Fibroblast of skin of left biceps (primary cell): ENCODE measurements at places on chromosomes 1 and 21.

DNA sequence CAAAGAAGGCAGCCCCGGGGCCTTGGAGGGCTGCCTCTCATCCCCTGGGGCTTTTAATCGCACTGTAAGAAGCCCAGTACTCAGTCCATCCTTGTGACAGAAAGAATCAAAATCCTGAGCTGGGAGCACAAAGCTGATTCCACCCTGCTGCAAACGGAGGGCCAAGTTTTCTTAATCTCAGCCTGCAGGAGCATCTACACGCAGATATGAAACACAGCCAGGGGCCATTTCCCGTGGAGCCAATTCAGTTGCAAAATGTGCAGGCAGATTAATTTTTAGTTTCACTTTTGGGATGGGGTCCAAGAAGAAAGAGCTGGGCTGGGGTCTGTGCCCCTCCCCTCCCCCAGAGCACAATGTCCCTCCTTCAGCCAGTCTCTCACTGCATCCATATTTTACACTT lies 4.4 kb downstream of the LYPD8 start:
- no peak for DNase-seq

- DNase-seq = no peak
Observed at GRCh38 chr1:2633366-2633935, 635 bp upstream of the MMEL1 start.

DNA sequence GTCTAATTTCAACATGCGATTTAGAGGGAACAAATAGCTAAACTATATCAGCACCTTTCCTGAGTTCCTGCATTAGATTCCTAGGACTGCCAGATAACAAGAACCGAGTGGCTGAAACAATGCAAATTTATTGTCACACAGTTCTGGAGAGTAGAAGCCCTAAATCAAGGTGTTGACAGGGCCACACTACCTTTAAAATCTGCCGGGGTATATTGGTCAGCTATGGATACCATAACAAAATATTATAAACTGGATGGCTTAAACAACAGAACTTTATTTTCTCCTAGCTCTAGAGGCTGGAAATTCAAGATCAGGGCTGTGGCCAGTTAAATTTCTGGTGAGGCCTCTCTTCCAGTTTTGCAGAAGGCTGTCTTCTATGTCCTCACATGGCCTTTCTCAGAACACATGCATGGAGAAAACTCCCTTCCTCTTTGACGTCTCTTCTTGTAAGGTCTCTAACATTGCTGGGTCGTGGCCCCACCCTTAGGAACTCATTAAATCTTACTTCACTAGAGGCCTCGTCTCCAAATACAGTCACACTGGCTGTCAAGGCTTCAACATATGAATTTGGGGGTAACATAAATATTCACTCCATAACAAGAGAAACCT lies 144.3 kb downstream of the FCRL5 start:
- DNase-seq = no peak

DNA sequence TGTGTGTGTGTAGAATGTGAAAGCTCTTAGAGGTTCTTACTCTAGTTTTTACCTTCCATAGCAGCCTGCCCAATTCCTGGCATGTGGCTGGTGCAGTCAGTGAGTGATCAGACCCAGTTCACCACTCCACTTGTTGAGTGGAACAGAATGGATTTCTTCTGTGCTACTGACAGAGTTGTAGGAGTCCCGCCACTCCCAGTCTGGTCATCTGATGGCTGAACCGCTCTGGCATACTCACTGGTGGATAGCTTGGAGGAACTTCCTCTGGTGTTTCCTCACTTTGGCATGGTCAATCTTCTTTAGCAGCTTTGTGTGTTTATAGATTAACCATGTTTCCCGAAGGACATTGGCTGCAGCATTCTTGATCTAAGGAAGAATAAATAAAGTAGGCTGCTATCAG lies 106.7 kb upstream of the ADAR start:
- no peak for DNase-seq

- peak; percentile 64 for DNase-seq
Observed at GRCh38 chr21:43703035-43703880, 15.7 kb upstream of the PDXK start.

DNA sequence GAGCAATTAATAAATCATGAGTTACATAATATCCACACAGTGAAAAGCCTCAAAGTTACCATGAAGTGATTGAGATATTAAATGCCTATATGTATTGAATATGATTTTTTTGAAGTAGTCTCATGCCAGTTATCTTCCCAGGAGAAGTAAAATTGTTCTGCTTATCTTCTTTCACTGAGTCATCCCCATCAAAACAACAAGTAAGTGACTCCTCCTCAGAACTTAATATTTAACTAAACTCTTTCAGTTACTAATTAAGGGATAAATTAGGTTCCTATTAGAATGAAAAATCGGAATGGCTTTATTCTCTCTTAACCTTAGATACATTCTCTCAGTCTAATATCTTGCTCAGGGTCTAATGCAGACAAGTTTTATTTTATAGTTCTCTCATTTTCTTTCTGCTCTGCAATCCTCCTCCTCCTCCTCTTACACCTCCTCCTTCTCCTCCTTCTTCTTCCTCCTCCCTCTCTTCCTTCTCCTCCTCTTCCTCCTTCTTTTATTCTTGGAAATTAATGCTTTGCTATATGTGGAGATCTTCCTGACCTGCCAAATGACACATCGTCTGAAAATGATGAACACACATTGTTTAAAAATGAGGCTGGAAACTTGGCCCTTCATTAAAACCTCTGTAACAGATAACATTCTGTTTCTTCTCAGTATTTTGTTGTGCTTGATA lies 110.9 kb downstream of the RUNX1 start:
- no peak for DNase-seq

DNA sequence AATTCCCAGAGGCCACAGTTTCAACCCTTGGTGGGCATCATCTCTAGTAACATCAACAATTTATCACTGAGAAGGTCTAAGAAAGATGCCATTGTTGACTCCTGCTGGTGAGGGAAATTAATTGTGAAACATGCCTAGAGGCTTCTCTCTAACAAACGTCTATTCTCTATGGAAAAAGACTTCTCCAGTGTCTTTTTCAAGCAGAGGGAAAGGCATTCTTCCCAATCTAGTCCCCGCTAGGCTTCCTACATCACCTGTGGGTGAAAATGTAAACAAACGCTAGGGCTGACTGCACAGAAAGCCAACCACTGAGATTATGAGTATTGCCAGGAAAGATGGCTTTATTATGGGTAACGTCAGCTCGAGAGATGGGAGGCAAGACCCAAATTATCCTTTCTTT lies 677.4 kb downstream of the NCAM2 start:
- DNase-seq = no peak

- no peak for DNase-seq
Observed at GRCh38 chr1:41924911-41925310, 6.2 kb upstream of the HIVEP3 start.

GRCh38 chr1:18723206-18723605 lies 92.6 kb downstream of the PAX7 start:
- DNase-seq = no peak

GRCh38 chr1:178713259-178713658 lies 11.8 kb upstream of the RALGPS2 start:
- DNase-seq = no peak

GRCh38 chr1:84686223-84686622 lies 4.0 kb downstream of the SSX2IP start:
- DNase-seq = no peak

DNA sequence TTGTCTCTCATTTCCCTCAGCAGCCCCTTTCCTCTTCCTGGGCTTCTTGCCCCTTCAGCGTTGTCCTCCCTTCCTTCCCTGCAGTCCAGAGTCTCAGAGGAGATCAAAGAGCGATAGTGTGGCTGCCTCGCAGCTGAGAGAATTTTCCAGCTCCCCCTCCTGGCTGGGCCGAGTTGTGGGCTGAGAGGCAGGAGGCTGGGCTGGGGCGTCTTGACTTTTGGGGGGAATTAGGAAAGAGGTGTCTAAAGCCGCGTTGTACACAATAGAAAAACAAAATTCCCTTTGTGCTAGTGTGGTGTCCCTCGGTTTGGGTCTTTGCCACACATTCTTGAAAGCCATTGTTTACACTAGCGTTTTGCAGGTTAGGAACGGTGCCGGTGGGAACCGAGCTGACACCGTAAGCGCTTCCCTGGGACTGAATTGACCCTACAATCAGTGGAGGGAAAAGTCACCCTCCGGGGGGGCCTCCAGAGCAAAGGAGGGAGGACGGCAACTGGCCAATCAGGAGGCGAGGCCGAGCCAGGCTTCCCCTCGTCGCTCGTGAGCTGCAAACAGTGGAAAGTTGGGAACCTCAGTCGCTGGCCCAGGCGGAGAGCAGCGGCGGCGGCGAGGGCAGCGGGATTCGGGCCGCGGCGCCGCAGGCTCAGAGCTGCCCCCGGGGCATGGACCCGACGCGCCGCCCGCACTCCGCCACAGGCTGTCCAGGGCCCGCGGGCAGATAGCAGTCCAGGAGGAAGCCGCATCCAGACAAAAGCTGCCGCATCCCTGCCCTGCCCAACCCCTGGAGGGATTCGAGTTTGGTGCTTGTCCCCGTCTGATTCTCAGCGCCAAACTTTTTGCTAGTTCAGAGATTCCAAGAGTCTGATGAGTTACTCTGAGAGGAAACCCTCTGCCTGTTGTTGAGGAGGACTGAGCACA lies at the start of gene HMCN1:
HMCN1 (plus strand) TSS at position 574 of the 918 bp plus-strand sequence. CDS start 389 bp downstream, outside the sequence.
- peak; percentile 41 for DNase-seq

GRCh38 chr21:44013380-44014088 lies 1.4 kb downstream of the TRAPPC10 start:
- DNase-seq = no peak

- peak; percentile 97 for DNase-seq
Observed at GRCh38 chr1:114310695-114311271, 157.1 kb upstream of the SYT6 start.

DNA sequence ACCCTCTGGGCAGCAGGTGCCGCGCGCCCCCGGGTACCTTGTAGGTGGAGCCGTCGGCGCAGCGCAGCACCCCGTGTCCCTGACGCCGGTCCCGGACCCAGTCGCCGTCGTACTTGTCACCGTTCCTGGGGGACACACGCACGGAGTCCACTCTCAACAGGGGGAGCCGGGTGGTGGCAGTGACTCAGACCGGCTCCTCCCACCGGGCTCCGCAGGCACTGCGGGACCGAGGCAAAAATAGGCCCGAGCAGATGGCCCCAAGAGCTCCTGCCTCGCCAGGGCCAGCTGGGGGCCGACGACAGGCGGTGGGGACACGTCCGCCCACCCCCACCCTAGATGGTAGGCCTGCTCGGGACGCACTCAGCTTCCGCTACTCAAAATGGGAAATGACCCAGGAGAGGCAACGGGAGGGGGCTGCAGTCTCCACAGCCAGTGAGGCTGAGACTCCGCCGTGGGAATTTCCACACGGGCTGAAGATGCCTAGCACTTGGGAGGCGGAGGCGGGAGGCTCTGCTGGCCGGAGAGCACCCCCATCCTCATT lies 6.3 kb downstream of the MORN1 start:
- no peak for DNase-seq

- DNase-seq = no peak
Observed at GRCh38 chr1:56439610-56440264, 139.6 kb downstream of the PLPP3 start.
